ENCODE measurements at places on chromosomes 12 and 14. TPM values are rescaled to one million over a fixed set of nuclear protein-coding genes. Genes with fewer than 3 reads are reported as not detected.

The TSPAN19 gene
- not detected for total RNA-seq

The SLC38A6 gene
- total RNA-seq, result 15.9 TPM

The ABCD2 gene
- not detected for total RNA-seq

The TMPRSS12 gene
- total RNA-seq, result not detected

The HVCN1 gene
- 9.5 TPM for total RNA-seq

The LMNTD1 gene
- 37.7 TPM for total RNA-seq

The PIK3C2G gene
- not detected for total RNA-seq

The TMEM179 gene
- 8.2 TPM for total RNA-seq

The CISTR gene
- total RNA-seq, result not detected

The RAB15 gene
- total RNA-seq, result 77.2 TPM
